C1 segment of cervical spinal cord (tissue), 14 donors: ENCODE measurements at places on chromosomes 3 and 15.

DNA sequence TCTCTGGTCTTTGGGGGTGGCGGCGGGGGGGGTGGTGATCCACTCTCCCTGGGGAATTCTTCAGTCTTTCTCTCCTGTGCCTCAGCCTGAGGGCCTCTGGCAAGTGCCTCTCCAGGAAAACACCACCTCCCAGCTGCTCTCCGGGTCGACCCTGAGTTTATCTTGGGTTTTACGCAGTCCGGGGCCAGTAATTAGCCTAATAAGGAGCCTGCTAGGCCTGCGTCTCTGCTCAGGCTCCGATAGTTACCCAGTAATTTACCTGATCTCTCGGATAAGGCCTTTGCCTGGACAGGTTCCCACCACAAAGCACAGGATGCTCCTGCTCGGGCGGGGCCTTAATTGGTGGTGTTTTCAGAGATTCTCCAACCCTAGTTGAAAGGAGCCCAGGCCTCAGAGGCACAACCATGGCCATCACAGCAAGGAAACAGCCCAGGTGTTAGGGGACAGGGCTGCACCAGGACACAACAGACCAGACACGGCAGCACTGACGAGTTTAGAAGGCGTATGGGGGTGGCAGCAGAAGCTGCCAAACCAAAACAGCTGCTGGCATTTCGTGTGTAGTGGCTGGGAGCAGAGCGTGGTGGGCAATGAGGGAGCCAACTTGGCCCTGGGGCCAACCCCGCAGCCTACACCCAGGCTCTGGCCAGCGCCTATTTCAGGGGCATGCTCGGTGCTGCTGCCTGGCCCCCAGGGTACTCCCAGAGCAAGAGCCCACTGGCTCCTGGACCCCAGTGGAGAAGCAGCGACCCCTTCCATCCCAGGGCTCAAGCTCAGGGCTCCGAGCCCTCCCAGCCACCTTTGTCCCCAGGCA lies 71.4 kb downstream of the KLF13 start:
- no peak for DNase-seq

GRCh38 chr3:14687360-14687759 lies 12.4 kb downstream of the C3orf20 start:
- no peak for DNase-seq

DNA sequence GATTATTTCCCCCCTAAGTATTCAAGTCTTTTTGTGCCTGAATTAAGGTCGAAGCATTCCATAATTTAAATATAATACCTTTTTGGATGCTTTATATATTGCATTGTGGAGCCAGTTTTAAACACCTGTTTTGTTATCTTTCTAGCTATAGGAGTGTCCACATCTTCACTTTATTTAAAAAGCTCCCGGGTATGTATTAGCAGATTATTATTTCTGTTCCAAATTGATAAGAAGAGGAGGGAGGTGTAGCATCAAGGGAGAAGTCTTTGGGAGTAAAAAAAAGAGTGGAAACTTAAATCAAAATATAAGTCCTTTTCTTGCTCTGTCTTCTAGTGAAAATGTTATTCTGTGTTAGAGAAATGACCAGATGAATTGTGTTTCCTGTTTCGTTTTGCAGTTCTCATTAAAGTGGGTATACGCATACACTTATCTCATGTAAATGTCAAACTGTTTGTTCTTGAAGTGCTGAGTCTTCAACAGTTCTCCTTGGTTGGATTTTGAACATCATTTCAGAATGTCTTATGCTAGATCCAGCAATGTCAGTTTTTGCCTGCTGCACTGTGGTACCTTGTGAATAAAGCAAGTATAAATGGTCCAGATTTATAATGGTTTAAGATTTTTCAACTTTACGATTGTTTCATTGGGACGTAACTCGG lies 105.8 kb downstream of the FNDC3B start:
- DNase-seq: no peak

DNA sequence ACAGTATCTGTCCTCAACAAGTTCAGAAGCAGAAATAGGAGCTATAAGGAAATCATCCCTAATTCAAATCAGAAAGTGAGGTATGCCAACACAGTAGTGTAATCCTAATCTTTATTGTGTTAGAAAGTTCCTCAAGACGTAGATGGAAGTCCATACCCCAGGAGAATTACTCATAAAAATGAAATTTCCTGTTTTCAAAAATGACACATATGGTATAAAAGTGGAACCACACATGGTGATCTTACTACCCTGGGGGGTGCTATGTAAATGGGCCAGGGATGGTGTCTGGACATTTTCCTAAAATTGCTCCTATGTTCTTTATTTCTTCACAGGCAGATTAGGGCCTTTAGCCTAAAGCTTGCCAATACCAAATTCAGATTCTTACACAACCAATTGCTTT lies 204.1 kb downstream of the ARRDC4 start:
- no peak for DNase-seq

DNA sequence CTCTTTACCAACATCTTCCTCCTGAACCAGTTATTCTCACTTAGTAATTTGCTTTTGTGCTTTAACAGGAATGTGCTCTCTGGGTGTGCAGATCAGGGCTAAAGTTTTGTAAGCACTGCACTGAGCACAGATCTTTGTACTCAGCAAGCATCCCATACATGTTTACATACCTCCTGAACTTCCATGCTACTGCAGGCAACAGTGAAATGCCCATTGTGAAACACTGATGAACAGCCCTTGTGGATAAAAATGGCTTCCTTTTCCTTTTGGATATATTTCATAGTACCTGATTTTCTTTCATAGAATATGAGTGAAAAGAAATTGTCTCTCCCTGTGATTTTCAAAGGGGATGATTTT lies 855.9 kb downstream of the MCTP2 start:
- no peak for DNase-seq

GRCh38 chr3:76097589-76097969 lies 312.2 kb upstream of the ZNF717 start:
- DNase-seq: no peak

DNA sequence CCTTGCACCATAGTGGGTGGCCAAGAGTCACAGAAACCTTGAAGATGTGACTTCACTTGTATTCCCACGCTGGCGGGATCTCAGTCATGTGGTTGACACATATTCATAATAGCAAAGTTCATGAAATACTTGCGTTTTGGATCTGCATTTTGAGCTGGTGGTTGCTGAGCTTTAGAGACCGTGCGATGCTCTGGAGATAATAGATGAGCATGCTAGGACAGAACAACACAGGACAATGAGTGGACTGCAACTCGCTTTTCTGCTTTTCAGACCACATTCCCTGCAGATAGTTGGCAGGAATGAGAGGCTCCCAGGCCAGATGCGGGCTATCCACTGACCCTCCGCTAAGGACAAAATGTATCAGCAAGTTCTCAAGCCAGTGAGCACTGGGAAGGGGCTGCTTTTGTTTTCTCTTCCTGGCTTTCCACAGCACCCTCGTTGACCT lies 13.8 kb upstream of the STARD5 start:
- no peak for DNase-seq

GRCh38 chr3:32147933-32148332 lies 41.5 kb downstream of the GPD1L start:
- DNase-seq: no peak

DNA sequence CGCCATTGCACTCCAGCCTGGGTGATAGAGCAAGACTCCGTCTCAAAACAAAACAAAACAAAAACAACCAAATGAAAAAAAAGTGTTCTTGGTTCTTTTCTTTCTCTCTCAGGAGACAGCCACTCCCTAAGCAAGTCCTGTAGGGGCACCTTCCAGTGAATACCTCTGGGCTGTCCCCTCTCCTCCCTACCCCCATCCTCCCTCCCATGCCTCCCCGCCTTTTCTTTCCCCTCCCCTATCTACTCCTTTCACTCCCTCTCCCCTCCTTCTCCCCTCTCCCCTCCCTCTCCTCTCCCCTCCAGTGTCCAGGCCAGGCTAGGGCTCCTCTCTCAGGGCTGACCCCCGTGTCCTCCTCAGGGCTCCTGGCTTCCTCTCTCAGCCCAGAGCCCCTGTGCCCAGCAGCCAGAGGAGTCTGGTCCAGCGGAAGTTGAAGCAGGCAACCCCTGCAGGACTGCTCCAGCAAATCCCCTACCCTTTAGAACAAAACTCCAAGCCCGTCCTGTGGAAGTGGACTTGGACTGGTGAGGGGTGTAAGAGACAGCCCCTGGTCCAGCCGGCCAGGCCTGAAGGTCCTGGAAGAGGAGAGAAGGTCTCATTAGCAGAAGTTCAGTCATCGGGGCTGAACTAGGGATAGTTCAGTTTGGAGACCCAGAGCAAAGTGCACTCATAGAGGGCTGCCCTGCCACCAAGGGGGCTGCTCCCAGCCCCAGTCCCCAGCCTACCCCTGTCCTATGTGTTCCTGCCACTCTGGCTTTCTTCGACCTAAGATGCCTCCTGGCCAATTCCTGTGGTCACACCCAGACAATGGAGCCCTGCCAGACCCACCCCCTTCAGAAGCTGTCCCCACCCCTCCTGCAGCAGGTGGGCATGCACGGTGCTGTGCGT lies 79.8 kb upstream of the IQSEC1 start:
- DNase-seq: no peak

DNA sequence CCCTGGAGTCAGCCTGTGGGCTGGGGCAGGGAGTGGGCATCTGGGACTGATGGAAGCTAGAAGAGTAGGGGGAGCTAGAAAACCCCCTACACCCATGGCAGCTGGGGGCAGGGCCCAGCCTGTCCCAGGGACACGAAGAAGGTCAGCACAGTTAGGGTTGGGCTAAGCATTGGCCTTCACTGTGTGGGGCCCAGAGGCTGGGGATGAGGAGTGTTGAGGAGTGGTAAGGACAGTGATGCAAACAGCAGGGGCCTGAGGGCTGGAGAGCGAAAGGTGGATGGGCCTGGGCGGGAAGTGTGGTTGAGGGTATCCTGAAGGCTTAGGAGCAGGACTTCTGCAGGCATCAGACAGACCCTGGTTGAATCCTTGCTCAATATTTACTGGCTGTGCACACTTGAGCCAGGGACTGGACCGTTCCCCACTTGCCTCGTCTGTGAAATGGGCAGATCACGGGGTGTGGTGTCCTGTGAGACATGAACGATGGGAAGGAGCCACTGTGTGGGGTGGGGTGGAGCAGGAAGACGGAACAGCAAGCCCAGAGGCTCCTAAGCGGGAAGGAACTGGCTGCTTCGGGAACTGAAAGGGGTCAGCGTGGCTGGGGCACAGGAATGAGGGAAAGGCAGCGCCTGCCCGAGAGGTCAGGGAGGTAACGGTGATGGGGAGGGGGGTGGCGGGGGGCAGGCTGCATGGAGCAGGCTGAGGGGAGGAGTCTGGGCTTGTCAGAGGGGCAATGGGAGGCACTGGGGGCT lies 7.3 kb downstream of the PRKCD start:
- DNase-seq: no peak

- no peak for DNase-seq
Observed at GRCh38 chr3:42043099-42043813, 47.9 kb upstream of the TRAK1 start.

GRCh38 chr3:144128108-144128892 lies 156.7 kb downstream of the DIPK2A start:
- DNase-seq: no peak

GRCh38 chr15:96292635-96293034 lies 37.9 kb upstream of the NR2F2 start:
- no peak for DNase-seq

- no peak for DNase-seq
Observed at GRCh38 chr3:65406470-65406869, 632.2 kb downstream of the MAGI1 start.

- no peak for DNase-seq
Observed at GRCh38 chr3:138890555-138891187, 55.9 kb upstream of the PIK3CB start.

GRCh38 chr15:52086011-52086786 lies 26.4 kb downstream of the BCL2L10 start:
- DNase-seq: no peak

- DNase-seq: no peak
Observed at GRCh38 chr3:184496933-184497332, 64.7 kb upstream of the EPHB3 start.

- no peak for DNase-seq
Observed at GRCh38 chr3:178475062-178475461, 61.2 kb upstream of the KCNMB2 start.
